ENCODE measurements at places on chromosomes 11 and 22.

DNA sequence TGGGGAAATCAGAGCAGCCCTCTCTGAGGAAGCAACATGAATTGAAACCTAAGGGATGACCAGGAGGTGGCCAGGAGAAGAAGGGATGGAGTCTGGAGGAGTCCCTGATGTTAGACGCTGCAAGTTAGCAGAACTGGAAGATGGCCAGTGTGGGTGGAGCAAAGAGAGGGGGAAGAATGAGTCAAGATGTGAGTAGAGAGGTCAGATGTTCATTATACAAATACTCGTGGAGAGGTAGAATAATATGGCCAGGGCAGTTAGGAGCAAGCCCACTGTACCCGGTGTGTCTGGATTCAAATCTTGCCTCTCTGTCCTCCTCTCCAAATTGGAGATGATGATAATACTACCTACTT is 242.0 kb downstream of the TENM4 start:
- DNase-seq = peak; percentile 22

GRCh38 chr11:63993993-63994392 is 7.8 kb downstream of the OTUB1 start:
- DNase-seq = no peak

GRCh38 chr22:22060200-22061084 is 77.9 kb upstream of the TOP3B start:
- DNase-seq = peak; percentile 21

DNA sequence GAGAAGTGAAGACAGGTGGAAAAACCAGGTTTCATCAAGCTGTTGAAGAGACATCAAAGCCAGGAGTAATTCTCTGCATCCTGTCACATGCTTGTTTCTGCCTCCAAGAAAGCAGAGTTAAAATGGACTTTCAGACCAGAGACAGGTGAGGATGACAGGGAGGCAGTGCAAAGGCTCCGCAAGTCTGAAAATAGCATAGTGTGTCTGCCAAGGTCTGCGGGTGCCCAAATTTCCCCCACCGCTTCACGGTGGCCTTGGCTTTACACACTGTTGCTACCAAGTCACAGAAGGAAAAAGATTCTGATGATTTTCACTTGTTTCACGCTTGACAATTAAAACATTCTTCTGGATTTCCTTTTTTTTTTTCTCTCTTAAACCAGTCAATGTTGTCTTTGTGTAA is 44.2 kb downstream of the SNX19 start:
- no peak for DNase-seq

GRCh38 chr22:35868938-35869337 is 151.3 kb downstream of the APOL5 start:
- peak; percentile 11 for DNase-seq

DNA sequence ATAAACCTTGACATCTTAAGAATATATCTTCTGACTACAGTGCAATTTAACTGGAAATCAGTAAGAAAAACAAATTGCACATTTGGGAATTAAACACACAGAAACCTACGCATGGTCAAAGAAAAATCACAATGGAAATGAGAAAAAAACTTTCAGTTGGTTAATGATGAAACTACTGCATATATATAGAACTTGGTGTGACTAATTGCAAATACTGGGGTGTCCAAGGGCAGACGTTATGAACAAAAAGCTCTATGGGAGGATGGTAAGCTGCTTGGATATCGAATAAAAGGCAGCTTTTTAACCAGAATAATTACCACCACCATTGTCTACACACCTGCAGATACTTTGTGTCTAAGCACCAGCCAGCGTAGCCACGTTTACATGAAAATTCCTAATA is 791 bp downstream of the GDPD4 start:
- DNase-seq = no peak

GRCh38 chr11:71563406-71563805 is 2.0 kb upstream of the KRTAP5-10 start:
- peak; percentile 72 for DNase-seq

Data from brain microvascular endothelial cell (primary cell).